ENCODE measurements at places on chromosomes 5 and 9. TPM values are rescaled to one million over a fixed set of nuclear protein-coding genes. Genes with fewer than 3 reads are reported as not detected.

DNA sequence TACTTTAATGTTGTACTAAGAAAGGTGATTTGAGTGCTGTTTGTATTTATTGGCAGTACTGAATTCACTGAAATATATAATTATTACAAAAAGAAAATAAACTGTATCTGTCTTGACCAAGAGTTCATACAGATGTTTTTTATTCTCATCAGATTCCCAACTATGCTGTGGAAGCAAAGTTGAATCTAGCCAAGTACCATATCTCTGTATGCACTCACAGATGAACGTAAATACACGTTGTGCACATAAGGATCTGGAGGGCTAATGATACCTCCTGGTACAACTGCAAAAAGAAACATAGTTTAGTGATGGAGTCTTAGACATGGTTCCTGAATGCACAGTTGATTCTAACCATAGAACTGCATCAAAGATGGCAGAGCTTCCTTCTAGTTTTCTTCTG lies 169.4 kb downstream of the CD180 start:
- DNase-seq = no peak

DNA sequence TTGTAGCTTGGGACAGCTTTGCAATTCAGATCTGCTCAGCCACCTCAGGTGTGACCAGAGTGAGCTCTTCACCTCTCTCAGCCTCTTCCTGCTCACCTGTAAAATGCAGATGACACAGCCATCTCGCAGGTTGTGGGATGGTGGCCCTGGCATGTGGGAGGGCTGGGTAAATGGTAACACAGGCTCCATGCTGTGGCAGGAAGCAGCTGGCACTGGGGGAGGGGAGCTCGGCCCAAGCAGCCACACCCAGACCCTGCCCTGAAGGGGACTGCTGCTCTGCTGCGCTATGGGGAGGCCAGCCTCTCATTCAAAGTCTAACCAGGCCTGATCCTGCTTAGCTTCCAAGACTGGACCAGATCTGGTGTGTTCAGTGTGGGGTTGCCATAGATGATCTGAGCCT lies 24.1 kb downstream of the PHF2 start:
- peak; percentile 24 for DNase-seq

DNA sequence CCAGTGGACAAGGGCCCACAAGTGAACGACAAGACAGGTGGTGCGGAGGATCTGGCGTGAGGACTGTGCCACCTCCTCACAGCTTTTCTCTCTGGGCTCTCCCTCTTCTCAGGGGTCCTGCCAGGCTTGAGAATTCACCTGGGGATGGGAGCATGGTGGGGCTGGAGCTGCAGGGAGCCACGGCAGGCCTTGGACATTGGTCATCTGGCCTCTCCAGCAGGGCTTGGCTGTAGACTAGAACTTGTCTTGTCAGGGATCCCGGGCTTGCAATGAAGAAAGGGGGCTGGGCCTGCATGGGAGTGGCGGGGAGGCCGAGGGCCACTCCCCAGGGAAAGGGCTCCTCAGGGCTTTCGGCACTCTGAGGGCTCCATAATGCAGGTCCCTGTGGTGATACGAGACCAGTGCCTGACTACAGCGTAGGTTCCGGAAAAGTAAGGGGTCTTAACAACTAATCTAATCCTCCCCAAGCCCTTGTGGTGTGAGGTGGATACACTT lies 126.7 kb downstream of the MACROH2A1 start:
- no peak for DNase-seq

GRCh38 chr9:113646946-113647914 lies 183.7 kb downstream of the RGS3 start:
- DNase-seq = peak; percentile 13

DNA sequence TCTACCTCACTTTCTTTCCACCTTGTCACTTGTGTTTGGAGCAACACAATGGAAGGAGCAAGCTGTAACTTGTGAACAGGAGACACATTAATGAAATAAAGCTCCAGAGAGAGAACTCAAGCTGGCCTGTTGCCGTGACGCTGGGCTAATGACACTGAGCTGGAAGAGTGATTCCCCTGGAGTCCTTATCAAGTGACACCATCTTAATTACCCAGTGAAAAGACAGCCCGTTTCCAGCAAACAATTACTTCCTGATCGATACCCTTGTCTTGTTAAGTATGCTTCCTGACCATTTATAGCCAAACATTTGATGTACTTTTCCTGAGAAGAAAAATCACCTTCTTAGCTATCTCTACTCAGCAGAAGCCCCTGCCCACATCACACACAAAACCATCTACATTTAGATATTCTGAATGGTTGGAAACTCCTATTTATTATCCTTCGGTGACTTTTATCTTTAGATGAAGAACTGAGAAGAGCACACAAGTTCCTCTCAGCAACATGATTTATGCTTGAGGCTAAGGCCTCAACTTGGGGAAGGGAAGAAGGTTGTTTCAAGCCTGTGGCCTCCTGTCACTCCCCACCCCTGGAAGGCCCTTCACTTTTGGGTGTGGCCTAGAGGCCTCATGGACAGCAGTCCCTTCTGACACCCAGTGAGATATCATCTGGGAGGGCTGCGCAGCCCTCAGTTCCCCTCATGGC lies 34.1 kb downstream of the CRHBP start:
- no peak for DNase-seq

SARDH gene
- 121 TPM for total RNA-seq

DNA sequence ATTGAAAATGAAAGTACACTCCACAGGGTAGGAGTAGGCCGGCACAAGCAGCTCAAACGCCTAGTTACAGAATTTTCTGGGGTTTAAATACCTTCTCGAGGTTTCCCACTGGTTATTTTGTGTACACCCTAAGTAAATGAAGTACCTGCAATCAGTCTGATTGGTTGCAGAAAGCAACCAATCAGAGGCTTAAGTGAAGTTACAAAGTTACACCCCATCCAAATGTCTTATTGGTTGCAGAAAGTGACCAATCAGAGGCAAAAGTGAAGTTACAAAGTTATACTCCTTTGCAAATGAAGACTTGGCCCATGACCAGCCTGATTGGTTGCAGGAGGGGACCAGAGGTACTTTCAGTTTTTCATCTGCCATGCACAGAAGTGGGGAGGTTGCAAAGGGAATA lies 33.2 kb upstream of the ERAP2 start:
- DNase-seq = no peak

PCA3 gene
- 0.59 TPM for total RNA-seq

DNA sequence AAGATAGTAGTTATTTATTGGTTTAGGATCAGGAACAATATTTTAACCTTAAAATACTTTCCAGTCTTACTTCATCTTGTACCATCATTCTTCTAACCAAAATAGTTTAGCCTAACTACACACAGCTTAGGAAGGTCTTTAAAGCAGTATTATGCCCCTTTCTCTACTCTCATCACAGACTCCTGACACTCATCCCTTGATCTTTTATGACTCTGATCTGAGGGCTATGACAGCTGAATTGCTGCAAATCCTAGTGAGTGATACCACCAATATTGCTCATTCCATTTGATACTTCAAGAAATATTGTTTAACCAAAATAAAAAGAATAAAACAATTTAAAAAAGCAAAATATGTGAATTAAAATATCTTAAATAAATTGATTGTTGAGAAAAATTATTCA lies 746.6 kb upstream of the ACO1 start:
- DNase-seq = no peak

DRD1 gene
- not detected for total RNA-seq

DNA sequence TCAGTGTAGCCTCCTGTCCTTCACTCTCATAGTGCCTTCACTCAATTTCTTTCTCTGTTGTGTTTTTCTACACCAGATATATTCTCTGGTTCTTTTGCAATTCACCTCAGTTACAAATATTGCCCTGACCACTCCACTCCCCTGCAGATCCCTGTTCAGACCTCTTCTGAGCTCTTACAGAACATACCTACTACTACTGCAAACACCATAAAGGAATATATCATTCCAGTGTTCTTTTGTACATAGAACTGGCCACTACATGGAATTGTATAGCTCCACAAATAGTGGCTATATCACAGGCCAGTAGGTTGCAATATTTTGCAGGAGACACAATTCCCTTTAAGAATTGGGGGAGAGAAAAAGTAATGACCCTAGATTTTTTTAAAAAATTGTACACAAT lies 21.0 kb downstream of the ALDH1A1 start:
- DNase-seq = no peak

CCDC192 gene
- not detected for total RNA-seq

GRM6 gene
- not detected for total RNA-seq

PIP5KL1 gene
- 0.70 TPM for total RNA-seq

ADAMTSL1 gene
- 1.6 TPM for total RNA-seq

ST8SIA4 gene
- 1.7 TPM for total RNA-seq
